ENCODE measurements at places on chromosomes 4 and X. TPM values are rescaled to one million over a fixed set of nuclear protein-coding genes. Genes with fewer than 3 reads are reported as not detected.

The HDAC8 gene
- total RNA-seq: 24.1 TPM

The MXD4 gene
- 31.4 TPM for total RNA-seq

The RTL3 gene
- total RNA-seq: not detected

The UGT2B10 gene
- total RNA-seq: not detected
